NCI-H1105 (cell line): ENCODE measurements at places on chromosomes 16 and 17.

GRCh38 chr17:205148-205669, 23.8 kb upstream of the DOC2B start:
- no peak for DNase-seq

DNA sequence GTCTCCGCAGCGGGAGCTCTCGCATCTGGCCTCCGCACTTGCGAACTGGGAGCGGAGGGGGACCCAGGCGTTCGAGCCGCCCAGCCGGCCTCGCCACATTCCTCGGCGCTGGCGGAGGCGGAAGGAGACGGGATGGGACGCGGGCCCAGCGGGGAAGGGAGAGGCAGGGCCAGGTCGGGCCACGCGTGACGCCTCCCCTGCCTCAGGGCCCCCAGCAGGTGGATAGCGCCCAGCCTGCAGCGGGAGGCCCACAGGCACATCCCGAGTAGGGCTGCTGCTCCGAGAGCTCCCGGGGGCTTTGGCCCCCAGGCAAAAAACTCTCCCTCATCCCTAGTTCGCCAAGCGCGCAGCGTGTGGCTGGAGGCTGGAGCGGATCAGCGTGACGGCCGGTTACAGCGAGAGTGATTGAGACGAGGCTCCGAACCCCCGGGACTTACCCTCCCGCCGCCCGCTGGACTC, 800 bp downstream of the PLEKHH3 start:
- DNase-seq, result no peak

DNA sequence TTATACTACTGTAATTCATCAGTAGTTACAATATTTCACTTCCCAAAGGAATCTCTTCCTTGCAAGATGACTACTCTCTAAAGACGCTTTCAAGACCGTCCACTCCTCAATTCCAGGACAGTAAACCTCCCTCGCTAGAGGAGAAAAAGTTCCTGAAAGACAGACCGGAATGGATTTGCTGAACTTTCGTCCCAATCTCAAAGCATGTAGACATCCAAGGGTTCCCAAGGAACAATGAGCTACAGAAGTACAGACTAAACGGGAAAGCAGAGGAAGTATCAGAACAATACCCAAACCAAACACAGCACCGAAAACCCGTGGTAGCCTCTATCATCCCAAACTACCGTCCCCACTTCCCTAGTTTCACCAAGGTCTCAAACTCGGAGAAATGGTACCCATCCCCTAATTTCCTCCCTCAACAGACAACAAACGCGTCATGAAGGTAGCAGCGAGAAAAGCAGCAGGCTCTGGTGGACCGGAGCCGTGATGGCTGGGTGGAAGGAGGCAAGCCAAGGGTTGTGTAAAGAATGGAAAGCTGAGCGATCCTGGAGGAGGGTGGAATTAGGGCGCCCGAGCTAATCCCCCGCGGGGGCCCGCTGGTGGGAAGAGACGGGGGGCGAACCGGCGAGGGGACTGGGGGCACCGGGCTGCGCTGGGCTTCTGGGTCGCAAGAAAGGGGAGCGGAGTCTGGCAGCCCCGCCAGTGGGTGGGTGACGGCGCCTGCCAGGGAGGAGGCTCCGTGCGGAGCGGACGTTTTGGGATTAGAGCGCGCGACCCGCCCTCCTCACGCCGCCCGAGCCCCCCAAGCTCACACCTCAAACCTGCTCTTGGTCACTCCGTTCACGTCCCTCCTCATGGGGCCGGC, 647 bp downstream of the FBXL20 start:
- DNase-seq, result no peak

DNA sequence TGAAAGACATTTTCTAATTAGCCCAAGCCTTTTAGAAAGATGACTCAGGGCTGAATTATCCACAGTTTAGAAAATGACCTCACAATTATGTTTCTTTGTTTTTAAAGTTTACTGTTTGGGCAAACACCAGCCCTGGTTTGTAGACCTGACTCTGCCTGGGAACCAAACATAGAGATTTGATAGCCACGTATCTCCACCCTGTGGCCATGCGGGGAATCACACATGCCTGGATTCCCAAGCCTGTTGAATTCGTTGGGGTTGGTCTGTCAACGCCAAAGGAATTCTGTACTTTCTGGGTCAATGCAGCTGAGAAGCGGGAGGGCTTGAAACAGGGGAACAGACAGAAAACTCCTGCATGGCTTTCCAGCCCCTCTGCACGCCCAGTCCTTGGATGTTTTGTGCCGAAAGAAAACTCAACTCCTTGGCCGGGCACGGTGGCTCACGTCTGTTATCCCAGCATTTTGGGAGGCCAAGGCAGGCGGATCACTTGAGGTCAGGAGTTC, 26.9 kb downstream of the CD300A start:
- DNase-seq, result peak; percentile 18

DNA sequence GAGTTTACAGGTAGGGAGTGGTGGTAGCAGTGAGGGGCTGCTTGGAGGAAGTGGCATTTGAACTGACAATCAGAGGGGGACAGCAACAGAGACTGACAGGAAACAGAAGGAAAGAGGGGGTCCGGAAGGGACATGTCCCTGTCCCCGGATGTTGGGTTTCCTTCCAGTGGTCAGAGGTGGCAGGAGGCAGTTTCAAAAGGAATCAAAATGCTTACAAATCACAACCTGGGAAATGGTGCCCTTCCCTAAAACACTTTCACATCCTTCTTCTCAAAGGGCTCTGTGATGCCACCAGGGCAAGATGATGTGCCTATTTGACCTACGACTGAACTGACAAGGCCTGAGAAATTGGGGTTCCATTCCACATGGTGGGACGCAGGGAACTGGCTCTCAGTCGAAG, 19.7 kb downstream of the ADGRG1 start:
- DNase-seq, result no peak

DNA sequence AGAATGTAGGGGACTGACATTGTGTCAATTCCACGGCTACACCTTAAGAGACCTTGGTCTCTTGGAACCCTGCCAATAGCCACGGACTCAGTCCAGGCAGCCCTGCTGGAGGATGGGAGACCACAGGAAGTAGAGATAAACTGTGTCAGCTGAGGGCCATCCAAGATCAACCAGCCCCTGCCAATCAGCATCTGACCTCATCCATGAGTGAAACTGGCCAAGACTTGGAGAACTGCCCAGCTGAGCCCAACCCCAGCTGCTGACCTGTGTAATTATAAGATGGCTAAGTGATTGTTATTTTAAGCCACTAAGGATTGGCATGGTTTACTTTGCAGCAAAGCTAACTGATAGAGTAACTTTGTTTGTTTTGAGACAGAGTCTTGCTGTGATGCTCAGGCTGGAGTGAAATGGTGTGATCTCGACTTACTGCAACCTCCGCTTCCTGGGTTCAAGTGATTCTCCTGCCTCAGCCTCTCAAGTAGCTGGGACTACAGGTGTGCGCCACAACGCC, 13.3 kb upstream of the YWHAE start:
- peak; percentile 22 for DNase-seq

- DNase-seq, result no peak
These were observed 98.6 kb downstream of the CDH8 start for GRCh38 chr16:61937646-61938045.

- DNase-seq, result no peak
These were observed 24.5 kb downstream of the GFOD2 start for GRCh38 chr16:67694611-67695010.

DNA sequence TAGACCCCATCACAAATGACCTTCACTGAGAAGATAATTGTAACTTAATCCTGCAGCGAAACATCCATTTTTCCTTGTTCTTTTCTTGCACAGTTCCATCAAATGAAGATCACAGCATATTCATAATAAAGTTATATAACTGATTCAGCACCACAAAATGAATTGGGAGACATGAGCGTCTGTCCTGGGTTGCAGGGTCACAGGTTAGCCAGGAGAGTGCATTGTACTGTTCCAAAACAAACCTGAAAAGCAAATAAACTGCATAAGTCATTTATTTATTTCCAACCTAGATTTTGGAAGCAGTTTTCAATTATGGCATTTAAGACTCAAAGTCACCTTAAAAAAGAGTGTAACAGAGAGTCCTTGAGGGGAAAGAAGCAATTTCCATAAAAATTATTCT, 18.6 kb upstream of the INTS2 start:
- DNase-seq, result no peak

DNA sequence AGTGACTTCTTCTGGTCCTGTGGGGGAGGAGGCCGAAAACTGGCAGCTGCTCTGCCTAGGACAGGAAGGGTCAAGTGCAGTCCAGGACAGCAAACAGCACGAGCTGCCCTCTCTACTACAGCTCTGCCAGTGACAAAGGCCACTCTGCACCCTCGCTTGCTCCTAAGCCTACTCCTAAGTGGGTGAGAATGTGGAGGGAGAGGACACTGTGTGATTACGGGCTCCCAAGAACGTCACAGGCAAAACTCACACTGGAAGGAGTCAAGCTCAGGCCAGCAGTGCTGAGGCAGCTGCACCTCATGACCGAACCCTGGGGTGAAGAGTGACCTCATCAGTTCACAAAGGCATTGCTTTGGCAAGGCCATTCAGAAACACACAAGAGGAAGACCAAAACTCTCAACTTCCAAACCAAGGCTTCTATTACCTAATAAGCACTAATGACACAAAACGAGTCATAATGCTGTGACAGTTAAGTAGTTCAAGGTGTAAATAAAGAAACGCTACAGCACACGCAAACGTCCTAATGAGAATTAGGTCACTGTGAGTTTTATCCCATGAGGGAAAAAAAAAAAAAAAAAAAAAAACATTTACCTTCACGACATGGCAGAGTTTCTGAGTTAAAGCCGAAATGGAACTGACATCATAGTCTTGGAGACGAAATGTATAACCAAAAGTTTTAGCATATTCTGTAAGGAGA, 35.1 kb downstream of the MARF1 start:
- no peak for DNase-seq

DNA sequence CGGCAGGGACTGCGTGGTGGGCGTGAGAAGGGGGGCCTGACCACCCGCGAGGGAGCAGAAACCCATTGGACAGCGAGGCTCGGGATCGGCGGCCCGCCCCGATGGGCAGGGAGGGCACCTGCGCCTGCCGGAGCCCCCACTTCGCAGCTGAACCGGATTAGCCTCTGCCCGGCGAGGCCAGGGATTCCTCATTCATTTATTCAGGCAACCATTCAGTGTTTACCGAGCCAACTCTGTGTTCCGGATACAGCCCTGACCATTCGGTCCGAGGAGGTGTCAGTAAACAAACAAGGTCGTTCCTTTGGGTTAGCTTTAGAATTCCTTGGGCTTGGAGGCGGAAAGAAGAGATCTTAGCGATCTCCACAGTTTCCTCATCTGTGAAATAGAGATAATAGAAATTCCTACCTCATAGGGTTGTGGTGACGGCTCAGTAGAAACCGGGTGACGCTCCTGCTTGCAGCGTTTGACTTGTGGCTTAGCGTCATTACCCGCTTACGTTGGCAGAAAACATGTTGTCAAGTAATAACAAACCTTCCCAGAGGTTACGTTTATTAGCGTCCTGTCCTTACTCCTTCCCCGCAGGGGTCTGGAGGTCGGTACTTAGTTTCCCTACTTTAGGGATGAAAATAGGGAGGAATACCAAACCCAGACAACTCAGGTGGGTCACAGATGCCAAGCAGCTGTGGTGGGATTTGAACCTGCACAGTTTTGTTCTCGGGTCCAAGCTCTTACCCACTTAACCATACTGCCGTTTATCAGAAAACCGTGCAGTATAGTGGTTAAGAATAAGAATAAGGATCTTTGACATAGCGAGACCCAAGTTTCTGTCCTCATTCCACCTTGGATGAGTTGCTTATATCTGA, 893 bp downstream of the POLR3E start:
- peak; percentile 73 for DNase-seq

DNA sequence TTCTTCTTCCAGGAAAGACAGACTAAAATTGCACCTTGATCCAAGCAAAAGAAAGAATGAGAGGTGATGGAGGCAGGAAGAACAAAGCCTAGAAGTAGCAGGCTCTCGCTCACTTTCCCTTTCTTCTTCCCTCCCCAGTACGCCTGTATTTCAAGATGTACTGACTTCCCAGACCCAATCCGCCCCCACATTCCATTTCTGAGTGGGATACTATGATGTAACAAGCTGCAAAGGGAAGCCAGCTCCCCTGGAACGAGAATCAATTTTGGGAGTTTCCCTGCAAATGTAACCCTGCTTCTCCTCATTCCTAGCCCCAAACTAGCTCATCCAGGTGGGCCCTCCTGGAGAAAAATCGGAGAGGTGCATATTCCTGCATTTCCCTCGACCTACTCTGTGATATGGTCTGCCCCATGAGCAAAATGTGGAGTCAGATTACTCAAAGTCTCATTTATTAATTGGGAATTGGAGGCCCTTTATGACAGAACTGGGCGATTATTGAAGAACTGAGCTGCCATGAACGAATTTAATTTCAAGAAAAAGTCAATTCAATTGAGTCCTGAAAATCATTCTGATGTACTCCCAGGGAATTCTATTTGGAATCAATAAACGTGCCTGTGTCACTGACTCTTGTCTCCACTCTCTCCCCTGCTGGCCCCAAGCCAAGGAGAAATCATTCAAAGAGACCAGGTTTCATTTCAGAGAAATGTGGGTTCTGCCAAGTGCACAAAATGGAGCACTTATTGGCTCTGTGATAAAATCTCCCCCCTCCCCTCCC, 398.9 kb downstream of the SHISA9 start:
- DNase-seq, result peak; percentile 65

GRCh38 chr16:30005341-30006094, 5.3 kb downstream of the DOC2A start:
- DNase-seq, result no peak

DNA sequence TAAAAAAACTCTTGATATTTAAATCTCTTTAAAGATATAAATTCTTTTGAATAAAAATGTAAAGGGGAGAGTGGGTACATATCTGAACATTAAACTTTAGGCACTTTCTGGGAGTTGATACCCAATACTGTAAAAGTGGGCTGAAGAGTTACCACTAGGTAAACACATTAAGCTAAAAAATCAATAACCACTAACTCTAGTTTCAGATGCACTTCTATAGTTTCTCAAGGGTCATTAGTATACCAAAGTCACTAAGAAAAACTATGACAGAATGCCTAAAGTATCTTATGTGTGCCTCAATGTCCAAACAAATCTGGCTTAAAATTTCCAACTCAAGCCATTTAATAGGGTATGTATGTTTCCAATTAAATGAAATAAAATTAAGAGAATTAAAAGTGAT, 13.1 kb upstream of the CFDP1 start:
- no peak for DNase-seq

DNA sequence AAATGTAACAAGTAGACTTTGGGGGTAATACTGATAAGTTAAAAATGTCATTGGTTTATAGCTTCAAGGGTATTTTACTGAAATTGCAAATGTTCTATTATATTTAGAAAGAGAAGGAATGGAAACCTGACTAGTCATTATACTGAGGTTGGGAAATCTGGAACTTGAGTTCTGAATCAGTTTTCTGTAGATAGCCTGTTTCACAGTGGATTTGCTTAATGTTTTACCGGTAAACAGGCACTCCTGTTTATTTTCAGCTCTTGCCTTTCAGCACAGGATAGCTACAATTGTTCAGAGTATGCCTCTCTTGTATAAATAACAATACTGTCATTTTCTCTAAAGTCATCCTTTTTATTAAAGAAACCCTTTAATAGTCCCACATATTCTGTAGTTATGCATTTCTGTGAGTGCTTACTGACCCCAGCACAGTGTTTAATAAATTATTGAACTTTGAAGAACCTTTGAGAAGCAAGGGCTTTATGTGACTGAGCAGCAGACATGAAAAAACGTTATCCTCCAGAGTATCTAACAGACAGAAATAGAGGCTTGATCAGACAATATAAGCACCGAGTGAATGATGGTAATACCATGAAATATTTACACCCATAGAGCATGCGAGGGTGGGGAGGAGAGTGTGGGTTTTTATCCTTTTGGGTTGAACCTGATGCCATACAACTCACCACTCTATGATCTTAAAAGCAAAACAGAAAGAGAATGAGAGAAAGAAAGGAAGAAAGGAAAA, 58.2 kb downstream of the FTO start:
- DNase-seq, result no peak
